Neural crest cell (in vitro differentiated cells): ENCODE measurements at places on chromosomes 3 and 15.
A peak's percentile ranks its signal among the peaks of the same experiment; 100 is the strongest.

- H3K4me1 ChIP-seq, result peaks cover 22% of the 10 kb centered on the region
- no peaks in the 10 kb centered on the region for H3K27me3 ChIP-seq
- no peaks in the 10 kb centered on the region for H3K36me3 ChIP-seq
- DNase-seq, result no peak
- H3K4me3 ChIP-seq, result no peak overlapping the region
These were observed 44.5 kb downstream of the KY start for GRCh38 chr3:134606033-134607025.

DNA sequence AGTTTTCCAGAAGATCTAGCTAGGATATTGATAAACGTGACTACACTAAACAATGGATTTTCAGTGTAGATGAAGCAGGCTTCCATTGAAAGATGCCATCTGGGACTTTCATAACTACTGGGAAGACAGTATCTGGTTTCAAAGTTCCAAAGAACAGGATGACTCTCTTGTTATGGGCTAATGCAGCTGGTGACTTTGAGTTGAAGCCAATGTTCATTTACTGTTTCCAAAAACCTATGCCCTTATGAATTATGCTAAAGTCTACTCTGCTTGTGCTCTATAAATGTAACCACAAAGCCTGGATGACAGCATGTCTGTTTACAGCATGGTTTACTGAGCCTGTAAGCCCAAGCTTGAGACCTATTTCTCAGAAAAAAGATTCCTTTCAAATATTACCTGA, 245.4 kb downstream of the GBE1 start:
- no peak overlapping the region for H3K27ac ChIP-seq
- no peaks in the 10 kb centered on the region for H3K36me3 ChIP-seq
- no peaks in the 10 kb centered on the region for H3K27me3 ChIP-seq
- H3K4me3 ChIP-seq, result no peak overlapping the region
- H3K4me1 ChIP-seq, result no peaks in the 10 kb centered on the region

DNA sequence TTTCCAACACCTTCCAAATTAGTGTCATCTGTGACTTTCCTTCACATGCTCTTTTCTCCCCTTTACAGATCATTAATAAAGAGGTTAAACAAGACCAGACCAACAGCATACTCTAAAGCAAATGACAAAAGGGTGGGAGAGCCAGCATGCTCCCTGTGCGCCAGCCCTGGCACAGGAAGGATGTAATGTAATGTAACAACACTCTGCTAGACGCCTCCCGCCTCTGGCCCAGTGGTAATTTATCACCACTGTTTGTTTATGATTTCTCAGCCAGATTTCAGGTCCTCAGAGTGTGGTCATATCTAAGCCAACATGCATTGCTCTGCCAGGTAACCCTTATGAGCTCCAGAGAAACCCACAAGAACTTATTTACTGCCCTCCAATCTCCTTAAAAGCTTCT, 189.5 kb upstream of the WNT5A start:
- H3K4me1 ChIP-seq, result no peaks in the 10 kb centered on the region
- DNase-seq, result no peak
- no peak overlapping the region for H3K27ac ChIP-seq
- no peak overlapping the region for H3K4me3 ChIP-seq
- H3K27me3 ChIP-seq, result no peaks in the 10 kb centered on the region
- no peaks in the 10 kb centered on the region for H3K36me3 ChIP-seq

- no peak overlapping the region for H3K27ac ChIP-seq
- no peaks in the 10 kb centered on the region for H3K27me3 ChIP-seq
- H3K4me1 ChIP-seq, result peaks cover 13% of the 10 kb centered on the region
- DNase-seq, result peak; percentile 15
- H3K4me3 ChIP-seq, result no peak overlapping the region
These were observed 161.3 kb upstream of the SLC2A2 start for GRCh38 chr3:171187706-171188290.

DNA sequence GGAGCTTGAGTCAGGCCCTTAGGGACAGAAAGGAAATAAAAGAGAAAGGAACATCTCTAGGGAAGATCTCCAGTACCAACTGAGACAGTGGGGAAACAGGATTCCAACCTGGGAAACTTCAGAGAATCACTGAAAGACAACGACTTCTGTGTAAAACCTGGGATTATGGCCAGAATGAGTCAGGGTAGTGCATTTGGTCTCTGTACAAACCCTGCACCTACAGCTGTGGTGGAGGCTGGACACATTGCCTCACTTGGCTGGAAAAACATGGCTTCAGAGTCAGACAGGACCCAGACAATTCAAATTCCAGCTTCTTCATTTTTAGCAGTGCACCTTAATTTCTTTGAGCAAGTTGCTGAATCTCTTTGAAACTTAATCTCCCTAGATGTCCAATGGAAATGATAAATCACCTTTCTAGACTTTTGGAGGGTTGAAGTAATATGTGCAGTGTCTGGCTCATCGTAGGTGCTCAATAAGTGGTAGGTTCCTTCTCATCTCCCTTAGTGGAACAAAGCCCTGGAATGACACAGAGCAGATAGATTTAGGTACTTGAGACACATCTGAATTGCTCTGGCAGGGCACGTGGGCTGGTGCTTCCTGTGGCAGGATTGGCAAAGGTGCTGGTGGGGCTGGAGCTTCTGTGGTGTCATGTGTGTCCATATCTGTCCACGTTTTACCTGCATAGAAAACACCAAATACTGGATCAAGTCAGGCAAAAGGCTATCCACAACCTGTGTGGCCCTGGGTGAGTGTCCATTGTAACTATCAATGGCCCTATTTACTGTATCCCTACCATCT, 6.1 kb upstream of the CLSTN2 start:
- H3K27me3 ChIP-seq, result peaks cover 26% of the 10 kb centered on the region
- no peak overlapping the region for H3K27ac ChIP-seq
- no peak overlapping the region for H3K4me3 ChIP-seq
- no peak for DNase-seq
